ENCODE measurements at places on chromosomes 2 and 18.

- no peak for DNase-seq
Observed at GRCh38 chr2:79179036-79179435, 19.5 kb upstream of the REG3A start.

GRCh38 chr18:26922313-26922712, 56.8 kb upstream of the AQP4 start:
- no peak for DNase-seq

- DNase-seq, result no peak
Observed at GRCh38 chr18:59001721-59002120, 137.0 kb downstream of the ZNF532 start.

DNA sequence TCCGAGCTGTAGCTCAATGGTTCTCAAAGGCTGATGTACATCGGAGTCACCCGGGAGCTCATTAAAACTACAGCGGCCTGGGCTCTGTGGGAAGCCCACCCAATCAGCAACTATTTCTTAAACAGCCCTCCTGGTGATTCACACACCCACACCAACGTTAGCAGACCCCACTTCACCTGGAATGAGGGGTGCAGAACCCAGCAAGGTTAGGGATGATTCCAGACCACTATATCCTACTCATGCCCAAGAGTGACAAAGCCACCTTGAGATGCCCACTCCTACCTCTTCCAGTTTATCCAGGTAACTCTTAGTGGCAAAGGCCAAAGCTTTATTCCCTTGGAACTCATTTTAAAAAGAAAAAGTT, 149.7 kb downstream of the RHBDD1 start:
- no peak for DNase-seq

- no peak for DNase-seq
Observed at GRCh38 chr18:3983351-3983969, 471.6 kb downstream of the DLGAP1 start.

- no peak for DNase-seq
Observed at GRCh38 chr18:67590571-67591141, 74.1 kb upstream of the DSEL start.

DNA sequence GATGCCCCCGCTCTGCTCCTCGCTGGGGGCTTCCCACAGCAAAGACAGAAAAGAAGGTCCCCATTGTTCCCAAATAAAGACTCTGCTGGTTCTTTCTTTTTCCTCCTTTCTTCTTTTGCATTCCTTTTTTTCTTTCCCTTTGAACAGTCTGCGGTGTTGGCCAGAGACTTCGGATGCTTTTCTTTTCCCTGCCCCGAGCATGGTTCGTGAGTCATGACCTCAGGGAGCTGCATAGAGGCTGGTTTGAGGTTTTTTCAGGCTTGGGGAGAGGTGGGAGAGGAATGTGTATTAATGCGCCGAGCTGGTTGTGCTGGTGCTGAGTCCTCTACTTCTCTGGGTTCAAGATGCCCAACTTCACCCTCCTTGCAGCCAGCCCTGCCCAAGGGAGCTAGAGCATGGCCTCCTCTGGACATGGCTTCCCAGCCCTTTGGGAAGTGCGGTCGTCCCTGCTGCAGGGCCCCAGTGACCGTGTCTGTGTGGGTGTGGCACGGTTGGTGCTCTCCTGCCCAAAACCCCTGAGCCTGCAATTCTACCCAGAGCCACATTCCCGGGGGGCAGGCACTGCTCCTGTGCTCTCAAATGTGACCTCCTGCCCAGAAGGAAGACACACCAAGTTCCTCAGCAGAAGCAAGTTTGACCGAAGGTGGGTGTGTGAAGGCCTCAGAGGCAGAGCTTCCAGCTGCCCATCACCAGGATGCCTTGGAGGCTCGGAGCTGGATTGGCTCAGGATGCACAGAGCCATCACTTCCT, 9.0 kb upstream of the ARHGEF4 start:
- no peak for DNase-seq

DNA sequence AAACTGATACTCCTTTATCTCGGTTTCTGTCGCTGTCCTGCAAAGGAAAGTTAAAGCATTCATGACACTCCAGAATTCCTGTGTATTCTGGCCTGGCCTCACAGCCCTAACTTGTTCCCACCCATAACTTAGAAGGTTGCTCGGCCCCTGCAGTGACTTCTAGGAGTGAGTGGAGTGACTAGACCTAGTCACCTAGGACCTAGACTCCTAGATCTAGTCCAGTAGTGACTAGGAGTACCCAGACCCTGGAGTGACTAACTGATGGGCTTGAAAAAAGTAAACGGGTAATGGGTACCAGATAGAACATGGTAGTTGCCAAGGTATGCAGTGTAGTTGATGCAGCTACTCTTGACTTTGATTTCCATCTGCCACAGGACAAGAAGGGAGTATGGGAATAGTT, 181.8 kb downstream of the MYO1B start:
- no peak for DNase-seq

DNA sequence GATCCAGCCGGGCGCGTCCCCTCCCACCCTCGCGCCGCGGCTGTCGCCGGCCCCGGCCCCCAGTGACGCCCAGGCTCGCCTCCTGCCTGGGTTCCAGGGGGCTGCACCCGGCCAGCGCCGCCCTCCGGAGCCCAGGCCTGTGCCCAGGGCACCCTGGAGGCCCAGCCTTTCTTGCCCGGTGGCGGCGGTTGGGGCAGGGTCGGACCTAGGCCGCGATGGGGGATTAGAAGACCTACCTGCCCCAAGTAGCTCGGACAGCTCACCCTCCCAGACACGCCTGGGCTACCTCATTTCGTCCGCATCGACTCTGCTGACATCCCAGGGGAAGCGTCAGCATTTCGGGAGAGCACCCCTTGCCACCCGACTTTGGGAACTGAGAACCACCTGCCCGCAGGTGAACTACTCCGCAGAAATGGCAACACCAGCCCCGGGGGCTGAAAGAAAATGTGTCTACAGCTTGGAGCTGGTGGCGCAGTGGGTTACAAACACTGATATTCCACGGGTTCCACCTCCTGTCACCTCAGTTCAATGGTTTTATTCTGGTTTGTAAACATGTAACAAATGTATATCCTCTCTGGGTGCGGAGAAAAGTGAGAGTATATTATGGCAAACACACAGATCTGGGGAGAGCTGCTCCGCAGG, 834 bp upstream of the ARL4C start:
- no peak for DNase-seq
